Mesenteric fat pad (tissue), 1 donor: ENCODE measurements at places on chromosomes 3 and 15. TPM values are rescaled to one million over a fixed set of nuclear protein-coding genes. Genes with fewer than 3 reads are reported as not detected.

FETUB gene
- total RNA-seq, result not detected

ITIH1 gene
- not detected for total RNA-seq

VWA5B2 gene
- total RNA-seq, result not detected

PROS1 gene
- 31.3 TPM for total RNA-seq

DPPA2 gene
- total RNA-seq, result not detected

RPP25 gene
- 10.7 TPM for total RNA-seq

ZDHHC19 gene
- total RNA-seq, result 2.8 TPM

PRICKLE2 gene
- 65.7 TPM for total RNA-seq

DCLK3 gene
- 0.16 TPM for total RNA-seq

ACVR2B gene
- 2.7 TPM for total RNA-seq

TMEM108 gene
- total RNA-seq, result 1.5 TPM

HRH1 gene
- 3.8 TPM for total RNA-seq

CCDC174 gene
- total RNA-seq, result 16.8 TPM

PLA1A gene
- total RNA-seq, result 3.4 TPM

TGM4 gene
- not detected for total RNA-seq

NCEH1 gene
- 17.8 TPM for total RNA-seq

CLDN16 gene
- total RNA-seq, result not detected

ITPKA gene
- total RNA-seq, result 0.16 TPM

GOLGA6B gene
- not detected for total RNA-seq

SPESP1 gene
- total RNA-seq, result 1.3 TPM

DUOX1 gene
- total RNA-seq, result 2.5 TPM

DPP8 gene
- total RNA-seq, result 36.7 TPM

TRANK1 gene
- 14.7 TPM for total RNA-seq

TM6SF1 gene
- 12.4 TPM for total RNA-seq

FGF12 gene
- 4.5 TPM for total RNA-seq

RTP1 gene
- not detected for total RNA-seq

TMEM44 gene
- 12.4 TPM for total RNA-seq
